ENCODE measurements at places on chromosomes 7 and 10. TPM values are rescaled to one million over a fixed set of nuclear protein-coding genes. Genes with fewer than 3 reads are reported as not detected.

Gene CHRM2
- total RNA-seq = not detected

Gene HELLS
- 41.2 TPM for total RNA-seq

Gene ANKRD22
- not detected for total RNA-seq

Gene ATG9B
- total RNA-seq = 1.6 TPM

- H3K27ac ChIP-seq = no peak overlapping the region
- H3K36me3 ChIP-seq = no peaks in the 10 kb centered on the region
- H3K4me3 ChIP-seq = no peak overlapping the region
- no peak for DNase-seq
- H3K4me1 ChIP-seq = peaks cover 16% of the 10 kb centered on the region
Measured at GRCh38 chr7:77382532-77382931, 33.6 kb downstream of the GSAP start.

DNA sequence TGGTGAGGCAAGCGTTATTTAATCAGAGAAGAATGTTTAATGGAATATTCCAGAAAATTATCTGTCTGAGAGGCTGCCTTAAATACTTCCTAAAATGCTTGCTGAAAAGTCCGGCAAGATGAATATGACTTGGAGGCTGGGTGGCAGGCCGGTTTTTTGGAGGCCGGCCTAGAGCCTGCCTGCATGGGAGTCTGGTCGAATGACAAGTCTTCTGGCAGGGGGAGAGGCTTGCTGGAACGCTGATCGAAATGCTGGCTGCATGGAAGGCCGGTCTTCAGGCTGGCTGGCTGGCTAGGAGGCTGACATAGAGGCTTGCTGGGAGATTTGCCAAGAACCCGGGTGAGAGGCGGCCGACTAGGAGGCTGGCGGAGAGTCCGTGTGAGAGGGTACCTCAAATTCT, 135.7 kb downstream of the OR13A1 start:
- H3K36me3 ChIP-seq = no peaks in the 10 kb centered on the region
- H3K4me1 ChIP-seq = no peaks in the 10 kb centered on the region
- no peaks in the 10 kb centered on the region for H3K27me3 ChIP-seq
- H3K27ac ChIP-seq = no peak overlapping the region
- no peak overlapping the region for H3K4me3 ChIP-seq

DNA sequence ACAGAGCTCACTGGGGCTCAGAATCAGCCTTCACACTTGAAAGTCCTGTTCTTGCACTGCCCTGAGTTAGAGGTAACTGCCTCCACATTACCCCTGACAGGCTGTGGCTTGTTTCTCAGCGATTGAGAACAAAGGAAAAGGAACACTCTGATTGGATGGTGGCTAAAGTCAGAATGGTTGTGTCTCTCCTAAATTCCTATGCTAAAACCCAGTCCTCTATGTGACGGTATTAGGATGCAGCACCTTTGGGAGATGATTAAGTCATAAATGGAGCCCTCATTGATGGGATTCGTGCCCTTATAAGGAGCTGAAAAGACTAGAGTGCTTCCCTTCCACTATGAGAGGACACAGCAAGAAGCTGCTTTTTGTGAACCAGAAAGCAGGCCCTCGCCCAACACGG, 38.9 kb upstream of the DGKI start:
- no peak overlapping the region for H3K4me3 ChIP-seq
- no peaks in the 10 kb centered on the region for H3K4me1 ChIP-seq
- H3K36me3 ChIP-seq = no peaks in the 10 kb centered on the region
- H3K27ac ChIP-seq = no peak overlapping the region

GRCh38 chr7:55230014-55230413, 135.1 kb upstream of the LANCL2 start:
- H3K4me3 ChIP-seq = no peak overlapping the region
- H3K4me1 ChIP-seq = no peaks in the 10 kb centered on the region
- H3K36me3 ChIP-seq = no peaks in the 10 kb centered on the region
- DNase-seq = no peak
- H3K27ac ChIP-seq = no peak overlapping the region

DNA sequence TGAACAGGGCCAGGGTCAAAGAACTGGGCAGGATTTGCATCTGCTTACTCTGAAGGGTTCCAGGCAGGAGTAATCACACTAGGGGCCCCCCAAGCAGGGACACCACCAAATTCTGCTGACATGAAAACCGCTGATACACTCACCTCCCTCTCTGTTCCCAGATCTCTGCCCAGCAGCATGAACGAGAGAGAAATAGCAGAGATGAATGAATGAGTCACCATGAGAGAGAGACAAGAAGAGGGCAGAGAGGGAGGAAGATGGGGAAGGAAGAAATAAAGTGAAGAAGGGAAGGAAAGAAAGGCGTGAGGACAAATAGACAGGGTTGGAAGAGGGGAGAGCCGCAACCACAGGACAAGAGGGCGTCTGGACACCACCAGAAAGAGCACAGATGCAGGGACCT, 285.9 kb upstream of the NEBL start:
- no peaks in the 10 kb centered on the region for H3K27me3 ChIP-seq
- no peaks in the 10 kb centered on the region for H3K36me3 ChIP-seq
- H3K4me3 ChIP-seq = no peak overlapping the region
- H3K4me1 ChIP-seq = no peaks in the 10 kb centered on the region

DNA sequence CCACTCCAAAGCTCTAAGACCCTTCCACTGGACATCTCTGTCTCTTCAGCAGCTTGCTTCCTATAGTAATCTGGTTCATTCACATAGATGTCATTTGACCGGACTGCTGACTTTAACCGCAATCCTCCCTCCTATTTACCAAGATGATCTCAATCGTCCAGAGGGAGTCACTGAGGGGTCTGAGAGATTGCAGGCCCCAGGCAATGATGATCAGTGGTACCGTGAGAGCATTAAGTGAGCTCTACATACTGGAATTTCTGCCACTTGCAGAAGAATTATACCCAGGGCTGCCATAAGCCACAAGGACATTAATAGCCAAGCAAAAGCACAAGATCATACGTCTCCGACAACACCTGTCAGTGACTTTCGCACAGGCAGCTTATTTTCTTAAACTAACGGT, 245.9 kb downstream of the SFMBT2 start:
- H3K4me1 ChIP-seq = no peaks in the 10 kb centered on the region
- H3K27me3 ChIP-seq = no peaks in the 10 kb centered on the region
- H3K4me3 ChIP-seq = no peak overlapping the region
- H3K27ac ChIP-seq = no peak overlapping the region
- no peak for DNase-seq

GRCh38 chr7:25308906-25309705, 80.8 kb upstream of the NPVF start:
- H3K4me3 ChIP-seq = no peak overlapping the region
- no peaks in the 10 kb centered on the region for H3K4me1 ChIP-seq
- no peak overlapping the region for H3K27ac ChIP-seq
- no peaks in the 10 kb centered on the region for H3K36me3 ChIP-seq
- H3K27me3 ChIP-seq = no peaks in the 10 kb centered on the region

GRCh38 chr10:84895541-84895940, 567.2 kb downstream of the CCSER2 start:
- no peak for DNase-seq
- no peak overlapping the region for H3K4me3 ChIP-seq
- H3K36me3 ChIP-seq = no peaks in the 10 kb centered on the region
- H3K4me1 ChIP-seq = no peaks in the 10 kb centered on the region

DNA sequence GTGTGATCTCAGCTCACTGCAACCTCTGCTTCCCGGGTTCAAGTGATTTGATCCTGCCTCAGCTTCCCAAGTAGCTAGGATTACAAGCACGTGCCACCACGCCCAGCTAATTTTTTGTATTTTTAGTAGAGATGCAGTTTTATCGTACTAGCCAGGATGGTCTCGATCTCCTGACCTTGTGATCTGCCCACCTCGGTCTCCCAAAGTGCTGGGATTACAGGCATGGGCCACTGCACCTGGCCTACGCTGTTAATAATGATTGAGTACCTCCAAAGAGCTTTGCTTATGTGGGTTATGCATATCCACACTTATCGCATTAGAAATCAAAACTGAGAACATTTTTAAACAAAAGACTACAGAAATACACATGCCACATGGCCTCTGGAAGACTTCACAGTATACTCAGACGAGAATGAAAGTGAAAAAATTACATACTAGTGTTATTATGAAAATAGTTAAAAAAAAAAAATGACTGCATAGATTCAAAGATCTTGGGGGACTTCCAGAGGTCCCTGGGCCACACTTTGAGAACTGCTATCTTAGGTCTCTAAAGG, 25.4 kb downstream of the RPP38 start:
- H3K4me1 ChIP-seq = no peaks in the 10 kb centered on the region
- no peaks in the 10 kb centered on the region for H3K36me3 ChIP-seq
- no peak overlapping the region for H3K4me3 ChIP-seq
- H3K27ac ChIP-seq = no peak overlapping the region
- no peak for DNase-seq
- H3K27me3 ChIP-seq = no peaks in the 10 kb centered on the region
